Placental pericyte (primary cell): ENCODE measurements at places on chromosomes 11 and 22. TPM values are rescaled to one million over a fixed set of nuclear protein-coding genes. Genes with fewer than 3 reads are reported as not detected.

Gene CSF2RB
- under 0.01 and 0.14 TPM in 2 replicates for total RNA-seq

Gene APOBEC3B
- total RNA-seq: 0.44 and 8.6 TPM in 2 replicates

Gene CNGA4
- 0.44 TPM in 1 of 2 replicates, not detected in the other for total RNA-seq

Gene CASP4
- 158 and 269 TPM in 2 replicates for total RNA-seq

Gene TPBGL
- 0.14 TPM in 1 of 2 replicates, not detected in the other for total RNA-seq

Gene TRPM5
- total RNA-seq: not detected in 2 replicates
